ENCODE measurements at places on chromosomes 7 and 10.

- DNase-seq, result no peak
These were observed 136.5 kb downstream of the JCAD start for GRCh38 chr10:29922892-29923291.

GRCh38 chr7:73343671-73344380 lies 15.9 kb downstream of the FKBP6 start:
- no peak for DNase-seq

DNA sequence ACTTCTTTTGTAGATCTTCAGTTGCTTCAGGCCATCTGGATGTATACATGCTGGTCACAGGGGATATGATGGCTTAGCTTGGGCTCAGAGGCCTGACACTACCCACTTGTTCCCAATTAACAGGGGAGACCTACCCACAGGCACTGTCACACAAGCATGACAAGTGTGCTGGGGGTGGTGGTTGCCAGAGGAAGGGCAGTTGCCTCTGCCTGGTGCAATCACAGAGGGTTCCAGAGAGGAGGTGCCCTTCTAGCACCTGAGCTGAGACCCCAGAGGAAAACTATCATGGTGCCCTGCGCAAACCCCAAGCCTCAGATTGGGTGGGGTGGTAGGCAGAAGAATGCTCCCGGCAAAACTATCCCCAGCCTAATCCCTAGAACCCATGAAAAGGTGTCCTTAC lies 65.6 kb upstream of the NANOS1 start:
- DNase-seq, result no peak

DNA sequence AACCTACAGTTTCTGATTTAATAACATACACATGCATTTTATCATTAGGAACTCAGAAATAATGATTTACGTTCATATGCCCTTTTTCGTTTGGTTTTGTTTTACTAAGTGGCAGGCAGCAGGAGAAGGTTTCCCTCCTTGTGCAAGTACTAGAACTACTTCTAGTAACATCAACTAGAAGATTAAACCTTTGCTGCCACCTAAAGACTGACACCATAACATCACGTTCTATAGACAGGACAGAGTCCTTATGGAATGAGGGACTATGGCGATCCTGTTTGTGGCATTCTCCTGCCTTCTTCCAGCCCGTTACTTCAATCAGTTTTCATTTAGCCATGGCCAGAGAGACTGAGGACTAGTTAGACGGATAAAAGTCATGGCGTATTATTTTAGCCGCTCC lies 53.2 kb downstream of the GAD2 start:
- no peak for DNase-seq

- DNase-seq, result no peak
These were observed 377.1 kb downstream of the NRG3 start for GRCh38 chr10:82252081-82252480.

DNA sequence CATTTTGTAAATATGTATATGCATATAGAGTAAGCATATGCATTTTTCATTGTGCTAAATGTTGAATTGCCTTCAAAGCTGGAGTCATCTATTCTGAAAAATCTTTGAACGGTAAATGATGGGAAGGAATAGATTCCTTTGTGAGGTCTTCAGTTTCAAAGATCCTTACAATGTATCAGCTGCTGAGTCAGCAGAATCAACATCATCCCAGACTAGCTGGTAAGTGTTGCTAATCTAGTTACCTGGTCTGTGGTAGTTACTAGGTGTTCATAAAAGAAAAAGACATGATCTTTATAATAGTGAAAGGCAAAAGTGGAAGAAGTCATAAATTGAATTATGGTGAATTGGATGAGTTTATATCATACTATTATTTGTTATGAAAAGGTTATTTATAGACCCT lies 10.6 kb upstream of the STAM start:
- no peak for DNase-seq

DNA sequence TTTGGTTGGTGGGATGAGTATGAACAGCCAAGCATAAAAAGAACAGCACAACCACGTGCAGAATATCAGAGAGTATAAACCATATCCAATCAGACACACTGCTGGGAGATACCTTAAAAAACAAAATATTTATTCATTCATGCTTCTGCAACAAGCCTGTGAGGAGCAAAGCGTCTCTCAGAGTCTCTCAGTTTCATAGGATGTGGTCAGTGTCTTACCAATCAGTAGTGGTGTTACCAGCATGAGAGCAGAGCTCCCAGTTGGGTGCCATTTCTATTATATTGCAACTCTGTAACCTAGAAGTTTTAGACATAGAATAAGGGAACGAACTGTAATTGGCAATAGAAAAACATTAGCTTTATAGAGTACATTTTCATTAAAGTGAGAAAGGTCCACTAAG lies 445.9 kb upstream of the LRRN3 start:
- DNase-seq, result no peak

DNA sequence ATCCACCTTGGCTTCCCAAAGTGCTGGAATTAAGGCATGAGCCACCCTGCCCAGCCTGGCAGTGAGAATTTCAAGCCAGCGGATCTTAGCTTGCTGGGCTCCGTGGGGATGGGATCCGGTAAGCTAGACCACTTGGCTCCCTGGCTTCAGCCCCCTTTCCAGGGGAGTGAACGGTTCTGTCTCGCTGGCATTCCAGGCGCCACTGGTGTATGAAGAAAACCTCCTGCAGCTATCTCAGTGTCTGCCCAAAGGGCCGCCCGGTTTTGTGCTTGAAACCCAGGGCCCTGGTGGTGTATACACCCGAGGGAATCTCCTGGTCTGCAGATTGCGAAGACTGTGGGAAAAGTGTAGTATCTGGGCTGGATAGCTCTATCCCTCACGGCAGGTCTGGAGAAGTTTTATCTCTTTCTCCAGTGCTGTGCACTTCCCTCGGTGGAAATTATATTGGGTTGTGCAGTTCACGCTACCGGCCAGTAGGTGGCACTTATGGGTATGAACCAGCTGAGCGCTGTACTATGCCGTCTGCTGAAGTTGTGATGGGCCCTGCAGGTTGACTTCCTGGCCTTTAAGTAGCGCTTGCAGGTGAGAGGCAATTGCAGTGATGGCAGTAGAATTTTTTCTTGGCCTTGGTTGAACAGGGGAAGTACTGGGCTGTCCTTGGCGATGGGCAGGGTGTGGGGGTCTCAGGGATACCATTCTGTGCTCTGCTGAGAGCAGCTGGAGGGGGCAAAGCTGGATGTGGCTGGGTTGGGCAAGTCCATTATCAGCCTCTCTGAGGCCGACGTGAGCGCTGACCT lies 138.0 kb upstream of the MTPN start:
- DNase-seq, result no peak

DNA sequence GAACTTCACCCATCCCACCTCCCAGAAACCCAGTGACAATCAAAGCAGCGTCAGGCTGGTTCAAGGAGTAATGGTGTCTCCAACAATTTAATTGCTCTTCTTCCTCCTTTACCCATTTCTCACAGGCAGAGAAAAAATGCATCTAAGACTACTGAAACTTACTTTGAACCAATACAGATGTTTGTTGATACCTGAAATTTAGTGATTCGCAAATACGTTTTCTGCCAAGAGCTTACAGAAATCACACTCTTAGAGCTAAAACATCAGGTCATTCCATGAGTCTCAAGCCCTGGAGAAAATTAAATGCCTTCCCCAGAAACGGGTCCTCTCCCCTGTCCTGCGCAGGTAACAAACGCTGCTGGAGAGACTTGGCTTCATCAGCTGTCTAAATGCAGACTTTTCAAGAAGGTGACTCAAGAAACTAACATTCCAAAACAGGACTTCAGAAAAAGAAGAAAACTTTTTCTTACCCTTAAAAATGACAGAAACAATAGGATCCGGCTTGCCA lies 443 bp downstream of the MYOF start:
- no peak for DNase-seq

DNA sequence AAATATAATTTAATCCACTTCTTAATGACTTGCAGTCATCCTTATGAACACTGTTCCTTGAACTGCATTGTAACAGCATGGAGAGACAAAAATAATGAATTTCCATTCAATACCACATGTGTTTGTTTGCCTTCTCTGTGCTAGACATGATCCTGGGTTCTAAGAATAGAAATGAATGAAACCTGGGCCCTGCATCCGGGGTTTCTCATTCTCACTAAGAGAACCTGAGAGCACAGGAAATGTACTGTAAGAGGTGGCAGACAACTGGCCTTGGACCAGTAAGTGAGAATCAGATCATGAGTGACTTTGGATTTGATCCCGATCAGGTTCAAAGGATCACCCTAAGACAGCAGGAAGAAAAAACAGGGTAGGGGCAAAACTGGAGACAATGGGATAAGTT lies 37.2 kb upstream of the CUL1 start:
- DNase-seq, result no peak

GRCh38 chr7:1531263-1531978 lies 919 bp downstream of the MAFK start:
- DNase-seq, result no peak

DNA sequence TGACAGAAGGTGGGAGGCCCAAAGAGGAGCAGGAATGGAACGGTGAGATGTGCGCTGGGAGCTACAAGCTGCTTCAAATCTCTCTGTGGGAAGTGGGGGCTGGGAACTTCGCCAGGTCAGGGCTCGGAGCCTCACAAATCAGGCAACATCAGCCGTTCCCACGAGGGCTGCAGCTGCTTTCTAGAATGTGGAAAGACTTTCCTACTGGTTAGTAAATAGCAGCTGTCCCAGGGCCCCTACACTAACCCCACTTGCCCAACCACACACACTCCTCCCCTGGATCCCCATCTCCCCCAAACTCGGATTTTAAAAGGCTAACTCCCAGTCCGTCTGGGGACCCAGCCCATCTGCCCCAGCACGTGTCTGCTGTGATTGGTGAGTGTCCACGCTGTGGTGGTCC lies 40.6 kb upstream of the PITRM1 start:
- no peak for DNase-seq

DNA sequence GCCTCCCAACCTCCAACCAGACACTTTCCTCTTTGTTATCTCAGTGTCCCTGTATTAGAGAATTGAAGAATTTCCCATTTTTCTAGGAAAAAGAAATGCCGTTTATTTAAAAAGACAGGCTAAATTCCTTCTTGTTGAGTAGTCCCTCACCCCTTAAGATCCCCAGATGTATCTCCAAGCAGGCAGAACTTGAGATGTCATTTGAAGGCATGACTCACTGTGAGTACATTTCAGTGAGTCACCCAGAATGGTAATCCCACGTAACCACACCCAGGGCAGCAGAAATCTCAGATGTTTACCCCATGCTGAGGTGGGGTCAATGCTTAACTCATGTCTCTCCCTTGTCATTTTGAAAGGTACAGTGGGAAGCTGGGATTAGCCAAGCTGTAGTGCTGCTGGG lies 4.4 kb downstream of the ZNF655 start:
- no peak for DNase-seq

DNA sequence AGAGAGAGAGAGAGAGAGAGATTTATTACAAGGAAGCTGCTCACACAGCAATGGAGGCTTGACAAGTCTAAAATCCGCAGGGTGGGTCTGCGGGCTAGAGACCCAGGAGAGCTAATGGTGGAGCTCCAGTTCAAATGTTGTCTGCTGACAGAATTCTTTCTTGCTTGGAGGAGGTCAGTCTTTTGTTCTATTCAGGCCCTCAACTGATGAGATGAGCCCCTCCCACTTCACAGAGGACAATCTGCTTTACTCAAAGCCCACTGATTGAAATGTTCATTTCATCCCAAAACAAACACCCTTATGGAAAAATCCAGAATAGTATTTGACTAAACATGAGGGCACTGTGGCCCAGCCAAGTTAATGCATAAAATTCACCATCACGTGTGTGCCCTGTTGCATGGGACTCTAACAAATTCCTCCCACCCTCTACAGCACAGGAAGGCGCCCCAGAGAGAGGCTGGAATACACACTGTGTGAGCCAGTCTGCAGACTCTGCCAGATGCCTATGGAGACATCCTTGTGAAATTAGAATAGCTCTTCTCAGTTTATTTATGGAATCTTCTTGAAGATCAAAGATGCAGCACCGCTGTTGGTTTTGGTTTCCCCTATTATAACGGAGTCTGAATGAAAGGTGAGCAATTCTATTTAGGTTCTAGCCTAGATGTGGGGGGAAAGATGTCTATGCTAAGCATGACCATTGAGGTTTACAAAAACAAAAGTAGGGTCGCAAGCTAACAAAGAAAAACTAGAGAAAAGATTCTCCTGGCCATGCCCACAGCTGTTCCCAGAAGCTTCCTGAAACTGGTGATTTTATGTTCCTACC lies 123.0 kb upstream of the SFMBT2 start:
- DNase-seq, result no peak

GRCh38 chr7:19327018-19327417 lies 181.8 kb upstream of the FERD3L start:
- DNase-seq, result no peak

DNA sequence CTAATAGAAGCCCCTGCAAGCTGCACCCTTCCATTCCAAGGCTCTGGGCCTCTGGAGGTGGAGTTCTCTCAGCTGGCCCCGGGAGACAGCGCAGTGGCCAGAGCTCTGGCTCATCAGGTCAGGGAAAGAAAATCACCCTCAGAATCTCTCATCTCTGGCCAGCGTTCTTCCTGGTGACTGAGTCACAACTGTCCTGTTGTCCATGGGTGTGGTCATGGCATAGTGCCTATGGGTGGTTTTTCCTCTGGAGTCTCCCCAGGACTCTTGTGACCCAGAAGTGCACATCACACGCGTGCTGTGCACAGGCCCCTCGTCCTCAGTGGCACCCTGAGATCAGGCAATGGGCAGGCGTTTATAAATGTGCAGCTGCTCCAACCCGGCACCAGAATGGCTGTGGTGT lies 27.4 kb upstream of the FXYD4 start:
- DNase-seq, result no peak

GRCh38 chr10:125624800-125625199 lies 58.2 kb downstream of the TEX36 start:
- DNase-seq, result no peak
